ENCODE measurements at places on chromosomes 3 and 15.

GRCh38 chr3:127678611-127679533, 6.1 kb downstream of the ABTB1 start:
- DNase-seq = no peak

DNA sequence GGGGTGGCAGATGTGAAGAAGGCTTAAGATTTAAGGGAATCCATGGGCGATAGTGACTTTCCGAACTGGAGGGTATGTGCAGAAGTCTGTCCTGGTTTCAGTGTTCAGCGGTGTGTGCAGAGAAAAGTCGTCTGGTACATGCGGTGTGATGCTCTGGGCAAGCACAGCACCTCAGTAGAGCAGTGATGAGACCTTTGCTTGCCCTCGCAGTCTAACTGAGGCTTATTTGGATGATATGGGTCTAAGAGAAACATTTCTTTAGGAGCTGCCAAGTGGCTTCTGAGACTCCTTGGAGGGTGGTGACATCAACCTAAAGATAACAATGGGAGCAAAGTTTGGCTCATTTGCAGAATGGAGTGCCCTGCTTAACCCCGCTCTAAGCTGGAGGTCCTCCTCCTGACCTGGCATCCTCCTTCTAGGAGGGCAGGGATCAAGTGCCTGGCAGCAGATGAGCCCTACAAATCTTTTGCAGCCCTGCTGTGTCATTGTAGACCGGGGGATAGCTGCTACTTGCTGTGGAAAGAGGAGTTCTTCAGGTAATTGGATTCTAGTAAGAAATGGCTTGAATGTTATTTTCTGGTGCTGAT, 228.1 kb upstream of the AZI2 start:
- no peak for DNase-seq

DNA sequence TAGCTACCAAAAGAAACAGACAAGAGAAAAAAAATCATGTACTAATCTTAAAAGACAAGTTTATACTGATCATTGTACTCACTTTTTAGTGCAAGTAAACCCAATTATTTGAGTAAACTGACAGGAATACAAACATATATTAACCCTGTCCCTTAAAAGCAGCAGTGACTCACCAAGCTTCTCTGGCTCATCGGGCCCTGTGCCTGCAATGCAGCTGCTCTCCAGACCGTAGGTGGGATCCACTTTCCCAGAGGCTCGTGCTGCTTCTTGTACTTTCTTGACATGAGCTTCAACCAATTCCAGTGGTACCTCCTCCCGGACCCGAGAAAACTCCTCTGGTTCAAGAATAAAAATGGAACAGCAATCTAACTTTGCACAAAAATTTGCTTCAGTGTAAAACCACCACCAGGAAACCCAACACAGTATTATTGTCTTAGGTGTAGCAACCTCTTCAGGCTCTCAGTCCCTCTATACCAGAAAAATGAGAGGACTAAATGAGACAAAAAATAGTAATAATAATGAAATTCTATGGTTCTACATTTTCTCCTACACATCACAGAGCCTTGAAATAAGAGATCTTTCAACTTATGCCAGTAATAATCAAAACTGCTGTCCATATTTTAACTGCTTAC, 82.6 kb upstream of the CSPG5 start:
- DNase-seq = no peak

GRCh38 chr15:78306176-78306774, 6.9 kb upstream of the SKIC8 start:
- no peak for DNase-seq

DNA sequence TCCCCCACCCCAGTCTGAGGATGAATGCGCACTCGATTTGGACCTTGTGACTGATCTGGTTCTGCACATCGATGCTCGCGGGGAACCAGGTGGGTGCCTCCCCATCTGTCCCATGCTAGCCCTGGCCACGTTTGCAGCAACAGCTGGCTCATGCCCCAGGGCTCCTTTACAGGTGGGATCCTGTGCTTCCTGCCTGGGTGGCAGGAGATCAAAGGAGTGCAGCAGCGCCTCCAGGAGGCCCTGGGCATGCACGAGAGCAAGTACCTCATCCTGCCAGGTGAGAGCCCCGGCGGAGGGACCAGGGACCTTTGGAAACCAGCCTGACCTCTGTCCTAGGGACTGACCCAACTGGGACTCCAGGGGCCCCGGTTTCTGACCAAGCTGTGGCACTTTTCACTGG, 44.3 kb downstream of the DHX30 start:
- DNase-seq = no peak

GRCh38 chr15:101280007-101280406, 2.7 kb upstream of the SELENOS start:
- DNase-seq = no peak

GRCh38 chr3:53218131-53218530, 37.7 kb downstream of the TKT start:
- DNase-seq = no peak

- DNase-seq = no peak
Measured at GRCh38 chr15:92128788-92129187, 264.9 kb upstream of the ST8SIA2 start.

- DNase-seq = no peak
Measured at GRCh38 chr3:161414907-161415306, 43.6 kb upstream of the SPTSSB start.

GRCh38 chr3:136860541-136860940, 1.5 kb upstream of the NCK1 start:
- DNase-seq = no peak

DNA sequence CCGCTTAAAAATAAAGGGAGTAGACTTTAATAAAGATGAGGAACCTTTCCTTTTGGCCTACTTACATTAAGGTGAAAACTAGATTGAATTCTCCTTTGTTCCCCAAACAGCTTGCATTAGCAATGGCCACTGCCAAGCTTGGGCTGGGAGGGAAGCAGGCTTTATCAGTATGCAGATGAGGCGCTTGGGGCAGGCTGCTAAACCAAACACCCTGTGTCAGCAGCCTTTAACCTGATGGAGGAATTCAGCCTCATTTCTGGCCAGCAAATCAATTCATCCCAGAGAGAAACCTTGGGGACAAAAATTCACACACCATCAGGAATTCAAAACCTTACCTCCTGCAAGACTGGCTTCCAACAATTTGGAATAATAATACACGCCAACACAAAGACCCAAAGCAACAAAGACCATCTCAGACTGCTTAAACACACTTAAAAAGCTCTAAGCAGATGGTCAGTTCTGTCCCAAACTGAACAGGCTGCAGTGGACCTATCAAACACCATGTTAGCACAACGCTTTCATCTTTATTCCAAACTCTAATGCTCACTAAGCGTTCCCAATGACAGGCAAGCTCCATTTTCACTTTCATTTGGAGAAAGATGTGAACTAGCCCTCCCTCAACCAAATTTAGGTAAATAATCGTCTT, 255.1 kb upstream of the CMC1 start:
- no peak for DNase-seq

- peak; percentile 69 for DNase-seq
Measured at GRCh38 chr15:43776718-43777266, at the start of gene ELL3. Gene ELL3 (minus strand): TSS chr15:43776966. CDS start chr15:43776901, 65 bp downstream.

DNA sequence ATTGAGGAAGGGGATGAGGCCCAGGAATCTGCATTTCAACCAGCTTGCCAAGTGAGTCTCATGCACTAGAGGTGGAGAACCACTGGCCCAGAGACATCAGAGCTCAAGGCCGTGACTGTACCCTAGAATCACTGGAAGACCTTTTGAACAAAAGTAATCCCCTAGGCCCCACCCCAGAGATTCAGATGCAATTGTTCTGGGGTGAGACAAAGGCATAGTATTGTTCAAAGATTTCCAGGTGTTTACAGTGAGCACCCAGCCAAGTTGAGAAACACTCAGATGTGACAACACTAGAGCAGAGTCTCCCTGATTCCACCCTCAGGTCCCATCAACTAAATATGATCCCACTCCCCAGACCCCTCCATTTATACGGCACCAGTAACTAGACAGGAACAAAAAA, 290.3 kb upstream of the TLE3 start:
- no peak for DNase-seq

- DNase-seq = no peak
Measured at GRCh38 chr3:16081661-16082060, 92.8 kb upstream of the GALNT15 start.

GRCh38 chr3:111769992-111770352, 89.1 kb upstream of the PHLDB2 start:
- no peak for DNase-seq

GRCh38 chr3:4498446-4498845, 5.3 kb downstream of the ITPR1 start:
- DNase-seq = no peak

- no peak for DNase-seq
Measured at GRCh38 chr3:98617841-98618240, 24.4 kb upstream of the CPOX start.

DNA sequence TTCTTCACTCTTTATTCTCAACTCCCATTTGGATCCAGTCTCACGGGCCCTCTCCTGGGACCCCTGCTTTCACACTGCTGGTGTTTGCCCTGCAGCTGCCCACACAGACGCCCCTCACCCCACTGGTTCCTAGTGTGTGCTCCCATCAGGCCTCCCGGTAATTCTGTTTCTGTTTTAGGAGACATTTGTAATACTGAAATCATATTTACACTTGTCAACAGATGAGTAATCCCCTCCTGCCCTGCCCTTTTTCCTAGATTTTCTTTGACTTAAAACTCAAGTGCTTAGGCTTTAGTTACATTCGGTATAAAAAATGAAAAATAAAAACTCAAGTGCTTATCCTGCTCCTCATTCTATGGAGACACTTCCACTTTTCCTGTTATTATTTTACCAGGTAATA, 18.4 kb upstream of the ABTB1 start:
- DNase-seq = no peak

DNA sequence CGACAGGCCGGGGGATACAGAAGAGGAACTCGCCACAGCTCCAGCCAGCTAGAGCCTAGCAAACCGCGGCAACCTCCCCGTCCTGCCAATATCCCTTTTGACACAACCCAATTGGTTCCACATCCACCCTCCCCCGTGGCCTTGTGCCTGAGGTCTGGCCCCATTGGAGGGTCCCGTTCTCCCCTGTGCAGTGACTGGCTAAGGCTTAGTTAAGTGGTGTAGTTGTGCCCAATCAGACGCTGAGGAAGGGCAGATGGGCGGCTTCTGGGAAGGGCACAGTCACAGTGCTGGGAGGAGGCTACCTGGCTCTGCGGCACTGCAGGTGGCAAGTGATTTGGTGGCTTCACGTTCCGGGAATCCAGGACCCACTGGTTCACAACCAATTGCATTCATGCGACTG, 78.6 kb downstream of the SNRK start:
- DNase-seq = no peak

- DNase-seq = no peak
Measured at GRCh38 chr3:137438561-137438960, 325.6 kb upstream of the SOX14 start.

GRCh38 chr3:86938416-86939105, 52.4 kb downstream of the VGLL3 start:
- DNase-seq = no peak

- DNase-seq = no peak
Measured at GRCh38 chr3:45966950-45967640, 23.8 kb downstream of the CXCR6 start.

GRCh38 chr3:60657972-60658371, 593.3 kb downstream of the FHIT start:
- DNase-seq = no peak

DNA sequence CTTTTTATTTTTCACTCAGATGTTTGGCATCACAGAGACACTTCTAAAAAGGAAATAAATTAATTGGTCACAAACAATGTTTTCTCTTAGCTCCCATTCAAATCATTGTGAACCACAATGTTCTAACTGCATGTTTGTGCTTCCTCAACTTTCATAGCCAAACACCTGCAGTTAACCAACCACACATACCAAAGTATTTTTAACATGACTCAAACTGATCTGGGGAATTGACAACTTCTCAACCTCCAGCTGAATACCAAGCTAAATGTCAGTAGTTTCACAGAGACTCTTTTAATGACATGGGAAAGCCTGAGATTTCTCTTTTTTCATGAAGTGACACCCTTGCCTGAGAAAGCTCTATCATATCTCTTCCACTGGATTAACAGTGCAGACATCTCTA, 217.9 kb upstream of the MME start:
- DNase-seq = no peak

DNA sequence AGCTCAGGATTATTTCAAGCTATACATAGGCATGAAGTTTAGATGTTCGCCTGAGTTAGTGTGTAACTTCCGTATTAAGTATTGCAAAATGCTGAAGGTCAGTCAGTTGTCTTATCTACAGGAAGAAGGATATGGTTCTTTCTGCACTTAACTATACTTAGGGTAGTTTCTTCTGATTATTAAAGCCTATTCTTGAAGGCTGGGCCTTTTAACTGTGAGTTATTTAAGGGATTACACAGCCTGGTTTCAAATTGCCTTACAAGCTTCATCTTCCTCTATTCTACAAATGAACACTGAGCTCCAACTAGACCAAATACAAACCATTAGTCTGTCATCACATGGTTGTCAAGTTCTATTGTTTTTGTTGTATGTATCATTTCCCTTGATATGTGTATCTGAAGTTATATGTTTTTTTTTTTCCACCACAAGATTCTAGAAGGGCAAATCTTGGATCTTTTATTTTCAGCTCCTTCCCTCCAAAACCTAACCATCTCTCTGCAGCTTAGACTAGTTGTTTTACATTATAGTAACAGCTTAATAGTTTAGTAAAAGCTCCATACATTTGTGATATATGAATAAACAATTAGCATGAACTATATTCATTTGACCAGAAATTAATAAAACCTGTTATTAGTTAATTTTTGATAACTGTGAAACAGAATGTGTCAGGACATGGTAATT, 272.9 kb upstream of the KCNMB2 start:
- DNase-seq = no peak

- no peak for DNase-seq
Measured at GRCh38 chr3:177441813-177442646, 244.7 kb upstream of the TBL1XR1 start.

GRCh38 chr3:1381647-1382036, 288.8 kb downstream of the CNTN6 start:
- no peak for DNase-seq

GRCh38 chr3:111764645-111765091, 94.4 kb upstream of the PHLDB2 start:
- no peak for DNase-seq

GRCh38 chr3:71395927-71396695, 187.4 kb downstream of the FOXP1 start:
- DNase-seq = no peak

- DNase-seq = no peak
Measured at GRCh38 chr3:113070681-113071113, 79.9 kb downstream of the GTPBP8 start.

DNA sequence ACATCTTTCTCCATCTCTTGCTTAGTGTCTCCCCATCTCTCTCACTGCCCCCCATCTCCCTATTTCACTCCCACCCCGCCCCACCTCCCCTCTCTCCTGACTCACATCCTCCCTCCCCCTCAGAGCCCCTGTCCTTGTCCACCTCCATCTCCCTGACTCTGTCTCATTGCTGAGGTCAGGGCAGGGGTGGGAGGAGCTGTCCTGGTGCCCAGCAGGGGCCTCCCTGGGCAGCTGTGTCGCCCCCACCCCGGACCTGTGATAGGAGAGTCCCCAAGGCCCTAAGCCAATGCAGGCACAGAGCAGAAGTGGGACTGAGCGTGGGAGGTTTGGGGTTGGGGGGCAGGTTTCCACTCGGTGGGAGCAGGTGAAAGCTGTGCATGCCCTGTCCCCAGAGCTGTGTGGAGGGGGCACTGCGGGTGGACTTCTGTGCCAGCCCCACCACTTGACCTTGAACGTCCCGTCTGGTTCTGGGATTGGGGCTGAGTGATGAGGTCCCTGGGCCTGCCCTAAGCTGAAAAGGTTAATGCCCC, 210.8 kb downstream of the TBC1D2B start:
- no peak for DNase-seq
